Hematopoietic multipotent progenitor cell treated with erythropoietin and hydrocortisone succinate and interleukin-3 and kit ligand, for 8 days (in vitro differentiated cells): ENCODE measurements at places on chromosomes 2 and 18.

- no peak for DNase-seq
Observed at GRCh38 chr2:24203029-24203786, 28.4 kb downstream of the FAM228A start.

- DNase-seq, result no peak
Observed at GRCh38 chr2:205685314-205686055, 3.2 kb downstream of the NRP2 start.

DNA sequence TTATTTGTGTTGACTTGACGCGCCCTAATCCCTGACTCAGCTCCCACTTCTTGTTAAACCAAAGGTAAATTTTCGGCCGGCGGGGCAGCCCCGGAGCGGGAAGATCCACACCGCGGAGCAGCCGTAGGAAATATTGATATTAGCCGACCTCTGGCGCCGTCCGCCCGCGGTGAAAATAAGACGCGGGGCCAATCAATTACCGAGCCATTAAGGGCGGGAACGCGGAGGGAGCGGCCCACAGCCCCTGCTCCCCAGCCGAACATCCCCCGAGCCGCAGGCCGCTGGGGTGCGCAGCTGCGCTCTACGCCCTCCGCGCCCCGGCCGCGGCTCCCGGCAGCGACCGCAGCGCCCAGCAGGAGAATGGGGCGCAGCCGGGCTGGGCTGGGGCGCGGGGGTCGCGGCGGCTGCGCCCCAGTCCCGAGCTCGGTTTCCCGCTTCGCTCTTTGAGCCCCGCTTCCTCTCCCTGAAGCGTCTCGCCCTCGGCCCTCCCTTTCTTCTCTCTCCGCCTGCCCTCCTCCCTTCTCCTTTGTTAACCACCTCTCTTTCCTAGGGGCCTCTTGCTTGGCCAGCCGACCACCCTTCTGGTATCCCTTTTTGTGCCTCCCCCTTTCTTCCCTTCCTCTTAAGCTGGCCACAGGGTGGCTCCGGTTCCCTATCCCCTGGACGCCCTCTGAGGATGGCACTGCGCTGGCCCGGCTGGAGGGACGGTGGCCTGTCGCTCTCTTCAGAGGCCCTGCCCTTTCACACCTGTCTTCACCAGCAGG is 40.9 kb downstream of the CELF4 start:
- DNase-seq, result no peak

DNA sequence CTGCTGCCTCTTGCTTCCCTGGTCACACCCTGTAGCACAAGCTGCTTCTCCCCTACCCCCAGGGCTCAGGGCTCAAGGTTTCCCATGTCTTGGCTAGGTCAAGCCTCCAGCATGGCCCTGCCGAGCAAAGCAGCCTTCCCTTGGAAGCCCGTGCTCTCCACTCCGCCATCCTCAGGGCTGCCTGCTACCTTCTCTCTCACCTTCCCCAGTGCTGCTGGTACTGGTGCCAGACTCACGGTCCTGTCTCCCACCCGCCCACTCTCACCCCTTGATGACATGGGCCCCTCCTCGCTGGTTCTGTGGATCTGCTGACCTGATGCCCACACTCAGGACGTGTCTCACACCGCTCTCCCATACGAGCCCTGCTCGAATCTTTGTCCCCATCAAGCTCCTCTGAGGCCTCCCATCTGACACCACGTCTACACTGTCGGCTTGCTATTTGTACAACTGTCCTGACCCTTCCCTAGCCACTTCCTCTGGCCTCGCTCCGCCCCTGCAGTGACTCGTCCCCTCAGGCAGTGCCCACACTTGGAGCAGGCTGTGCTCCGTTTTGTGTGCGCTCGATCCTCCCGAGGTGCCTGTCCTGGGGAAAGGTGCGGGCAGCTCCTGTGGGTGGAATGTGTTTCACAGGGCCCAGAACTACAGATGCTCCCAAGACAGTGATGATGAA is 49.9 kb downstream of the ZAP70 start:
- DNase-seq, result no peak

DNA sequence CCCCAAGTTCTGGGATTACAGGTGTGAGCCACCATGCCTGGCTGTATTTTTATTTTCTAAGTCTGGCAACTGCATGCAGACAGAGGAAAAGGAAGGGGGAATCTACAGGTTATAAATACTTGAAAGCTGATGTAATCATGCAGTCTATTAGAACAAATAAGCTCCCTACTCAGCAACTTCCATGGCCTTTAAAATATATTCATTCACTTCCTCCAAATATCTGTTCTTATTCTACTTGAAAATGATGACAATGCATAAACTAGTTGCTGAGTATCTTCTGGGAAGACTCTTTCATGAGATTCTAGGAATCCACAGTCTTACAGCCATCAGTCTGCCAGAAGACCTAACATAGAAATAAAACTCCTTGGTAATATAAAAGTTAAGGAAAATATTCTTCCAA is 66.9 kb upstream of the NCKAP5 start:
- no peak for DNase-seq

DNA sequence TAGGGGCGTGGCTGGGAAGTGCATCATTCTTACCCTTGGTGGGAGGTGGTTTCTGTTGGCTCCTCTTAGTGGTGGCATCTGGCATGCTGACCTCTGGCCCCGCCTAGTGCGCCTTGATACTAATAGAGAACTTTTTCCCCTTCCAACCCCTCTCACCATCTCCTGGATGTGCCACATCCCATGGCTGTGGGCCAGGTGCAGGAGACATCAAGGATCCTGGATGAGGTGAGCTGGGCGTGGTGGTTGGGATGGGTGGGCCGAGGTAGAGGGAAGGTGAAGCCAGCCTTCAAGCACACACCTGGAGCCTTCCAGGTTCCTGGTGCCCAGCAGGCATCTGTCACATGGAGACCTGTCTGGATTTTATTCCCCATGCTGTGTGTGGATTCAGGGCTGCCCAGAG is 149.2 kb downstream of the DYSF start:
- DNase-seq, result no peak

DNA sequence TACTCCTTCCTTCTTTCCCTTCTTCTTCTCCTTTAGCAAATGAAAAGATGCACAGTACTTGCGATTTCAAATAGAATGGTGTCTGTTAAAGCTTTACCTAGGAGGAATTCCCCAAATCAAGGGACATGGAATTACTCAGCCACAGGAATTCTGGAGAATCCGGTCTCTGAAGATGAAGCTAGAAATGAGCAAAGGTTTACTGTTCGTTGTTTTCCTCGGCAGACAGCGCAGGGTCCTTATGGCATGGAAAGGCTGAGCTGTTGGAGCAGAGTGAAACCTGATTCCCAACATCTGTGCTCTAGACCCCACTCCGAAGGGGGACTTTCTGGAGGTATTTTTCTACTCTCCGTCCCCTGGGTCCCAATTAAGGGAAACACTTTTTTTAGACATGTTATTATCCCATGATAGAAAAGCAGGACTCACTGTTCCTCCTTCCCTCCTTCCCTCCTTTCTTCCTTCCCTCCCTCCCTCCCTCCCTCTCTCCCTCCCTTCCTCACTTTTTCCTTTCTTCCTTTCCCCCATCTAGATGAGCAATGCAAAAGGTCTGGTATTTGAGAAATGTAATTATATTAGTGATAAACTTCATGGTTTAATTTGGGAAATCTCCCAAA is 47.1 kb downstream of the CDCA7 start:
- no peak for DNase-seq

GRCh38 chr18:46469186-46469915 is 187.7 kb downstream of the LOXHD1 start:
- no peak for DNase-seq

- no peak for DNase-seq
Observed at GRCh38 chr2:43106559-43107527, 119.6 kb downstream of the ZFP36L2 start.

DNA sequence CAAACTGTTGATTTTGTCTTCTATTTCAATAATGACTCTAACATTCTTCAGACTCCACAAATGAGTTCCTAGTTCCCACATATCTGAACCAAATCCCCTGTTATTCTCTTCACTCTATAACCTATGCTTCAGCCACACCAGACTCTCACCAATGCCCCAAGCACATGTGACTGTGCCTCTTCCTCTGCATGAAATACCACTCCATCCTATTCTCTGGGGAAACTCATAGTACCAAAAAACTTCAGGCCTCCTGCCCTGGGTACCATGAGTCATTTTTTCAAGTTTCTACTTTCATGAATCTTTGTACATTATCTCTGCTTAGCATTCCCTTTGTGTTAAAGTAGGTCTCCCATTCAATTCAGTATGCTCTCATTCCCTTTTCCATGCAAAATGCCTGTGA is 353.2 kb downstream of the ZEB2 start:
- no peak for DNase-seq

GRCh38 chr2:191148791-191149190 is 2.0 kb downstream of the STAT4 start:
- DNase-seq, result peak; percentile 8
